ENCODE measurements at places on chromosomes 6 and 20.

GRCh38 chr6:116395647-116396046 is 24.9 kb downstream of the DSE start:
- DNase-seq: no peak

- no peak for DNase-seq
These were observed 26.5 kb upstream of the SYNDIG1 start for GRCh38 chr20:24442909-24443308.

GRCh38 chr20:49400410-49400809 is 82.1 kb downstream of the KCNB1 start:
- peak; percentile 79 for DNase-seq

- DNase-seq: no peak
These were observed 59.6 kb downstream of the DHX35 start for GRCh38 chr20:39021748-39022147.

DNA sequence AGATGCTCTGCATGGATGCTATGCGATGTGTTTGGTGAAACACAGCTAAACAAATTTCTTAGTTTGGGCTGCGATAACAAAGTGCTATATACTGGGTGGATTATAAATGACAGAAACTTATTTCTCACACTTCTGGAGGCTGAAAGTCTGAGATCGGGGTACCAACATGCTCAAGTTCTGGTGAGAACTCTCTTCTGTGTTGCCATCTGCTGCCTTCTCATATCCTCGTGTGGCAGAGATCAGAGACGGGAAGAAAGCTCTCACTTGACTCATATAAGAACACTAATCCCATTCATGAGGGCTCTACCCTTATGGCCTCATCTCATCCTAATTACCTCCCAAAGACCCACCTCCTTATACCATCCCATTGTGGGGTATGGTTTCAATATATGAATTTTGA is 162.0 kb upstream of the DTNBP1 start:
- no peak for DNase-seq

Data from psoas muscle (tissue), 8 donors.